Cardiac atrium fibroblast (primary cell): ENCODE measurements at places on chromosomes 16 and 17. TPM values are rescaled to one million over a fixed set of nuclear protein-coding genes. Genes with fewer than 3 reads are reported as not detected.

The ITGAD gene
- total RNA-seq, result not detected in 2 replicates

The MEOX1 gene
- total RNA-seq, result 0.54 TPM in 1 of 2 replicates, not detected in the other

The HSBP1 gene
- total RNA-seq, result 11.9 and 18.3 TPM in 2 replicates

The NPW gene
- 1.6 TPM in 1 of 2 replicates, not detected in the other for total RNA-seq

The MFAP4 gene
- 19.1 and 47.1 TPM in 2 replicates for total RNA-seq

The FNDC8 gene
- total RNA-seq, result not detected in 2 replicates

The RND2 gene
- total RNA-seq, result 0.49 TPM in 1 of 2 replicates, not detected in the other

The SLX1B gene
- total RNA-seq, result 12.3 and 15.1 TPM in 2 replicates

The ZNF207 gene
- 91.7 and 101 TPM in 2 replicates for total RNA-seq

The PSMC3IP gene
- 1.6 and 2.2 TPM in 2 replicates for total RNA-seq

The CACNA1G gene
- 0.16 TPM in 1 of 2 replicates, not detected in the other for total RNA-seq

The SEPTIN12 gene
- total RNA-seq, result not detected in 2 replicates

The LITAFD gene
- 2.5 TPM in 1 of 2 replicates, not detected in the other for total RNA-seq

The GAS2L2 gene
- 0.18 and 0.32 TPM in 2 replicates for total RNA-seq

The KCNJ2 gene
- total RNA-seq, result 0.54 and 0.81 TPM in 2 replicates

The CLEC18C gene
- total RNA-seq, result not detected in 2 replicates

The ODF4 gene
- not detected in 2 replicates for total RNA-seq

The NEUROD2 gene
- not detected in 2 replicates for total RNA-seq

The AANAT gene
- total RNA-seq, result 0.49 TPM in 1 of 2 replicates, not detected in the other
